GM04503 (cell line): ENCODE measurements at places on chromosomes 6 and 20.

GRCh38 chr6:41343641-41344187 is 8.3 kb downstream of the NCR2 start:
- DNase-seq = no peak

- DNase-seq = no peak
These were observed 148.7 kb upstream of the PHACTR3 start for GRCh38 chr20:59455402-59456341.

- no peak for DNase-seq
These were observed 15.7 kb downstream of the SLC23A2 start for GRCh38 chr20:4985658-4986057.

DNA sequence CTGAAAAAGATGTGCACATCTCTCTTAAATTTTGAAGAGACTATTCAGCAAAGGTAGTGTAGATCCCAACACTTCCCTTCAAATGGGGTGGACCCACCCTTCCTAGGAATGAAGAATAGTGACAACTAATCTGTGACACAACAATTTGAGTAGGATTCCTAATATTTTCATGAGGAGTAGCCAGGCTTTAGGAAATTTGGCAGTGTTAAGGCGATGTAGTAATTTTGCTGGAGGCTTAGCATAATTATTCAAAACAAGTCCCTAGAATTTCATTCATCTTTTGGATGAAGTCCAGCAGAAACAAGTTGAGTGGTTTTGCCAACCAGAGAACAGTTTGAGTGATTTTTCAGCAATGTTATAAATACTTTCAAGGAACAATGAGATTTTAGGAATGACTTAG is 52.4 kb downstream of the ELOVL4 start:
- DNase-seq = peak; percentile 11

GRCh38 chr20:17524560-17524959 is 6.6 kb downstream of the BFSP1 start:
- DNase-seq = no peak

- no peak for DNase-seq
These were observed 71.5 kb downstream of the FILIP1 start for GRCh38 chr6:75422024-75422639.

DNA sequence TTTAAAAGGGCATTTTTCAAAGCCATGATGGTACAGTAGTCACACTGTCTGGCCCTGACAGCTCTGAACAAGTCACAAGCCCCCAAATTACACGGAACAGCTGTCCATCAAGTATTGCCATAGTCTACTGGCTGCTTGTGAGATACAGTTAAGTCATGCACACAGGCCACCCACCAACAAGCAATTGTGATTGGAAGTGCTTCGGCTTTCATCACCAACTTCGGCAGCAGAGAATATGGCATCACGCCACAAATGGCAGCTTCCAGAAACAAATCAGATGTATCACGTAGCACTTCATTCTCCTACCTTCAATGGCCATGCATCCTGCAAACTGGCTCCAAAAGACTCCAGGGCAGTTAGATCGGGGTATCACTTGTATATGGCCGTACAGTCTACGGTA is 160.5 kb downstream of the PTPRT start:
- no peak for DNase-seq

DNA sequence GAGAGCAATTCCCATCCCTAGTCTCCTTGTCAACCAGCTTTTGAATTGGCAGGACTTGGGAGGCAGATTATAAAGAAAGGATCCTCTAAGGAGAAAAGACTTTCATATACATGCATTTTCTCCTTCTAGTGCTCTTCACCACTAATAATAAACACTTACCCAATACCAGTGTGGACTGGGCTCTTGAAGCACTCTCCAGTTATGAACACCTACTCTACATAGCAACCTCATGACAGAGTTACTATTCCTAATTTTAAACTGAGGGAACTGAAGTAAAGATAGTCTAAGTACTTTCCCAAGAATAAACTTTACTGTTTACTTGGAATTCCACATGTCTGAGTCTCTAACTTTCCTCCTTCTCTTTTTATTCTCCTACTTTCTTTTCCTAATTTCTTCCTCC is 4.8 kb downstream of the COL9A1 start:
- no peak for DNase-seq

- DNase-seq = no peak
These were observed 85.8 kb downstream of the PLCG1 start for GRCh38 chr20:41223112-41223511.

- no peak for DNase-seq
These were observed 242.0 kb upstream of the JAG1 start for GRCh38 chr20:10915815-10916214.

DNA sequence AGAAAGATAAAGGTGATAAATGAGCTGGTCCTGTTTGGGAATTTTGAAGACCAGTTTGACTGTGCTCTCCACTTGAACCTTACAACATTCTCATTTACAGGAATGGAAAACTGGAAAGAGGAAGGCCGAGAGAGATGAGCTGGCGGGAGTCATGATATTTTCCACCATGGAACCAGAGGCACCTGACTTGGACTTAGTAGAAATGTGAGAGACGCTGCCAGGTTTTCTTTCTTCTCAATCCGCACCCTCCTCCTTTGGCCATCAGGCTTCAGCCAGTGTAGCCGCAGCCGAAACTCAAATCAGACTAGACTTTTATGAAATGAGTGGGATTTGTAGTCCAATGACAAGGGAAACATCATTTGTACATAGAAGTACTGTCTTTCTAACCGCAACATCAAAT is 54.7 kb upstream of the SYNJ2 start:
- no peak for DNase-seq

- no peak for DNase-seq
These were observed 1017.4 kb upstream of the MANEA start for GRCh38 chr6:94559829-94560537.

DNA sequence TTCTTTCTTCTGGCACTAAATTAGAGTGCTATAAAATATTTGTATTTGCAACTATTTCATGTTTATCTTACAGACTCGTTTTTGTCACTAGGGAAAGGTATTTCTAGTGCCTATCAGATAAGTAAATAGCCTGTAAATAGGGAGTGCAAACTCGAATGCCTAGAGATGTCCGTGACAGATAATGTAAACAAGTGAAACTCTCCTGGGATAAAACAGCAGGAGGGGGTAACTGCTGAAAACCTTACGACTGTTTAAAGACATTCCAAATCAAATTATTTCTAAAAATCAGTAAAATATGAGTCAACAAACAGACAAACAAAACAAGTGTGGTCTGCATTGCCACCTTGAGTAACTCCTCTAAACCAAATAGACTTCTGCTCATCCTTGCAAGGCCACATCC is 932.1 kb downstream of the EYS start:
- no peak for DNase-seq

- DNase-seq = no peak
These were observed 903.7 kb downstream of the TFAP2A start for GRCh38 chr6:9511157-9511556.

- no peak for DNase-seq
These were observed 70.5 kb upstream of the MYLIP start for GRCh38 chr6:16058201-16058928.

DNA sequence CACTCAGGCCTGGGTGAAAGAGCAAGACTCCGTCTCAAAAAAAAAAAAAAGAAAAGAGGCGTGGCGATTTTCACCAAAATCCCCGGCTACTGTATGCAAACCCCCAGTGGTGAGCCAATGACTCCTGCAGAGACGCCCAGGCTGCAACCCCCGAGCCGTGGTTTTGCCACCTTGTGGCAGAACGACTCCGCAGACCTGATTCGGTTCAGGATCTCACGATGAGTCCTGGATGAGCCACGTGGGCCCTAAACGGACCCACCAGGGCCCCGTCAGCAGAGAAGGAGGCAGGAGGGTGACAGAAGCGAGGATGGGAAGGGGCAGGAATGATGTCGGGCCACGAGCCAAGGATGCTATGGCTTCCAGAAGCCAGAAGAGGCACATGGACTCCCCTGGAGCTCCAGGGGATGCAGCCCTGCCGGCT is 42.5 kb downstream of the SLC2A4RG start:
- DNase-seq = no peak

GRCh38 chr20:22394583-22394982 is 189.8 kb downstream of the FOXA2 start:
- no peak for DNase-seq

DNA sequence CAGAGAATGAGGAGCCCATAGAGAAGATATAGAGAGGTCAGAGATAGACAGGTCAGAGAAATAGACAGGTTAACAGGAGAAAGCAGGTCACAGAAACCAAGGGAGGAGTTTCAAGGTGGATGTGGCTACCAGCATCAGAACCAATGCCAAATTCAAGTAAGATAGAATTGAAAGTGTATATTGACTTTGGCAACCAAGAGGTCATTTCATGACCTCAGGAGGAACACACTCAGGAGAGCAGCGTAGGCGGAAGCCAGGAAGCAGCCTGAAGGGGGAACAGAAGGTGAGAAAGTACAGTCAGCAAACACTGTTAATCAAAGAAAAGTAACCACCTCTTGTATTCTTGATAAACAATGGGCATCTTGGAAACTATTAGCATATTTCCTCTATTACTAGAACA is 33.9 kb upstream of the ALDH8A1 start:
- no peak for DNase-seq

GRCh38 chr6:1347161-1347560 is 35.3 kb downstream of the FOXQ1 start:
- no peak for DNase-seq

DNA sequence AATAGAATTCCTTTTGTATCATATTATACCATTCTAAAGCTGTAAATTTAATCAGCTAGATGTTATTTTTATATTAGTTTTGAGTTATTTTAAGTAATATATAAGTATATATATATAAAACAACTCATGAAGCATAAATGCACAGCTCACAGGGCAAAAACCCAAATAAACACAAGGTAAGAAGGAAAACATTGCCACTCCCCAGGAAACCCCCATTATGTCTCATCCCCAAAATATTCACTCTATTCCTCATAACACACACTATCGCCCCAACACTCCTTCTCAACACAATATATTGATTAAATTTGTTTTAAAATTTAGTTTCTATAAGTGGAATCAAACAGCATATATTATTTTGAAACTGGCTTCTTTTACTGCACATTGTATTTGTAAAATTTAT is 98.6 kb upstream of the FAM83B start:
- no peak for DNase-seq

- peak; percentile 22 for DNase-seq
These were observed 121.6 kb downstream of the MOXD1 start for GRCh38 chr6:132279592-132280139.

DNA sequence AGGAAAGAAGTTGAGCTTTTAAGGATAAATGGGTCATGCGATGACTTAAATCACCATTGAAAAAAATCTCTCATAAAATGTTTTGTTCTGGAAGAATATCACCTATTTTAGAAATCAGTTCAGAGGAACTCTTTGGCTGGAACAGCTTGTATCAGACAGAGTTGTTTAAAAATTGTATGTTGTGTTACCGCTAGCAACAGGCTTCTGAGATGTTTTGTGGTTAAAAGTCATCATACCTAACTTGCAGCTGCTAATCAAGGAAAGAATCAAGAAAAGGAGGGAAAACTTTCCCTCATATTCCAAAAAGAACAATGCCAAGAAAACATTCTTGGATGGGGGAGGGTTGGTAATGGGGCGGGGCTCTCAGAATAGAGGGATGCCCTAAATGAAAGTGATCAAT is 220.7 kb upstream of the CITED2 start:
- DNase-seq = no peak

- DNase-seq = no peak
These were observed 1.2 kb upstream of the UFL1 start for GRCh38 chr6:96520171-96521115.

DNA sequence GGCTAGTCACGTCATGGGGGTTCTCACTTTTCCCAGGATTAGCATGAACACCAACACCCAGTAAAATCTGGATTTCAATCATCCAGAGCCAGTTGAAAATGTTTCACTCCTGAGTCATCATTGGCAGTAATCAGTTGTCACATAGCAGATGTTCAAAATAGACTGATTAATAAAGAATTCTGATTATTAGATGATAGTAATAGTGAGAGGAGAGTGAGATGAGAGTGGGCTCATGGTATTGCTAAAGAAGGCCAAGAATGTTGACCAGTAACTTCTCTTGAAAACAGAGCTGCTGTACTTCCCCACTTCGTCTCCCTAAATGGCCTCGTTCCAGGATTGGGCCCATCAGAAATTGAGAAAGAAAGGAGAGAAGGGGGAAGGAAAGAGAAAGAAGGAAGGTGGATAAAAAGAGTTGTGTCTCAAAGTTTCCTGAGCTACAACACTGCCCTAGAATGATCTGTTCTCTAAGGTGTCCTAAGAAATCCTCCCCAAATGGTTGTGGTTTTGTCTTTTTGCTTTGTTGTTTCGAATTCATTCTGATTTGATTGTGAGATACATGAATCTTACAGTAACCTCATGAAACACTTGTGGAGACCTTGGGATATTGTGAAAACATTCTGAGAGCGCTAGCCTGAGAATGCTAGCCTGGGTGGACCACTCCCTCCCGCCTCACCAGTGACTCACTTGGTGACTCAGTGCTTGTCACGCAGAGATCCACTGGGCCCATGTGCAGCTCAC is 502.2 kb upstream of the JARID2 start:
- DNase-seq = peak; percentile 98

DNA sequence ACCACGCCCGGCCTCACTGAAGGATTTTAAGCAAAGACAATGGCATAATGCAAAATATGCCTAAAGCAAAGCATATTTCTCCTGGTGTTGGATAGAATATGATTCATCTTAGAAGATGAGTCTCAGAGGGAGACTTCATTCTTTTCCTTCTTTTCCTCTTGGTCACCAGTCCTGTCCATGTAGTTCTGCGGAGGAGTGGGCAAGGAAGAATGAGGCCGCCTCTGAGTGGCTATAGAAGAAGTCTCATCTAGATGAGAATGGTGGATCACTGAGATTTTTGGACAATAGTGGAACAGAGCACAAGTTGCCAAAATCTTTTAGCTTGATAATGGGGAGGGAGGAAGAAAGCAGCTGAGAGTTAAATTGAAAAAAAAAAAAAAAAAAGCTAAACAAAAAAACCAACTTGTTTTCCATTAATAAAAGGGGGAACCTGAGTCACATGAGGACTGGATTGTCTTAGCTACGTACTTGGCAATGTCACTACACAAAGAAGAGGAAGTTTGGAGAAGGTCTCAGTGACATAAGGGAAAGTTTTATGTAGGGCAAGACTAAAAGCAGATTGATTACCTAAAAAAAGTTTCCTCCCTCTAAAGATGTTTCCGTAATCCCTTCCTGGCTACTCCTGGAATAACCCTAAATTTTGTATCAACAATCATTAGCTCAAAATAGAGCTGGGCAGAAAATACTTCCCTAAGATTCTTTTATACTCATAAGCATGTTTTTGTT is 6.0 kb downstream of the CD83 start:
- no peak for DNase-seq

GRCh38 chr6:106141441-106142237 is 55.5 kb downstream of the PRDM1 start:
- no peak for DNase-seq

GRCh38 chr6:135814043-135814442 is 37.5 kb upstream of the PDE7B start:
- DNase-seq = no peak

GRCh38 chr6:157265186-157265585 is 58.1 kb downstream of the TMEM242 start:
- no peak for DNase-seq

DNA sequence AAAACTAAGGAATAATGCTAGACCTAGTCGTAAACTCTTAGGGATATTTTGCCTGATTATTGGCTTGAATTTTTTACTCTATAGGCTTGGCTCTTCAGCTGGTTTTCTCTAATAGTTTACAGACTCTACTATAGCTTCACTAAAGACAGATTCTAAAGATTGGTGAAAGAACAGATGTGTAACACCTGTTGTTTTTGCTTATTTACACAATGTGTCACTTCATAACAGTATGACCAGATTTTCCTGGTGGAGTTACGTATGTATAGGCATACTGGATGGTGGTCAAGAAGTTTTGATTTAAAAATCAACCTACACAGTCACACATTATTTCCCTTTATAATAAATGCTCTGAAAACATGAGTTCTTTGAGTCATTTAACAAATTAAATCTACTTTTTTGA is 4.8 kb downstream of the COL19A1 start:
- no peak for DNase-seq

- peak; percentile 47 for DNase-seq
These were observed 8.6 kb downstream of the TPX2 start for GRCh38 chr20:31747640-31748039.
